Fibroblast of pulmonary artery (primary cell): ENCODE measurements at places on chromosomes 3 and 15.

GRCh38 chr3:136959599-136959998 lies 1.8 kb downstream of the IL20RB start:
- DNase-seq, result no peak

GRCh38 chr3:47910777-47911440 lies 105.3 kb downstream of the MAP4 start:
- DNase-seq, result peak; percentile 65

DNA sequence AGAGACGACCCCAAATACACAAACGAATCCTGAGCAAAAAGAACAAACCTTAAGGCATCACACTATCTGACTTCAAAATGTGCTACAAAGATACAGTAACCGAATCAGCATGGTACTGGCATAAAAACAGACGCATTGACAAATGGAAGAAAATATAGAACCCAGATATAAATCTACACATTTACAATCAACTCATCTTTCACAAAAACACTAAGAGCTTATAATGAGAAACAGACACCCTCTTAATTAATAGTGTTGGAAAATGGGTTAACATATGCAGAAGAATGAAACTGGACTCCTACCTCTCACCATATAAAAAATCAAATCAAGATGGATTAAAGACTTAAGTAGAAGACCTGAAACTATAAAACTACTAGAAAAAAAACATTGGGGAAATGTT lies 130.3 kb upstream of the DCBLD2 start:
- DNase-seq, result no peak

DNA sequence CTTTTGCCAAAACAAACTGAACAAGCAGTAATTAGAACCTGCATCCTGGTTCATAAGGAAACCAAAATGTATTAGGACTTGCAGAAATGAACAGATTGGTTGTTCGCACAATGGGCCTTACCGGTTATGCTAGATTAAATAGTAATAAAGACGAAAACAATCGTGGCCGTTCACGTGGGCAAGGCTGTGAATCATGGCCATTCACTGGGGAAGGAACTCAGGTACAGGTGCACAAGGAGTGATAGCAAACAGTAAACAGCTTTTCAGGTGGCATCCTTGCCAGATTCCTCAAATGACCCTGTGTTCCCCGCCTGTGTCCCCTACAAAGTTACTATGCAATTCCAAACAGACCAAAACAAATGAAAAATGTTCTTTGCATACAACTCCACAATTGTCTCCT lies 8.2 kb downstream of the LRIG1 start:
- no peak for DNase-seq

DNA sequence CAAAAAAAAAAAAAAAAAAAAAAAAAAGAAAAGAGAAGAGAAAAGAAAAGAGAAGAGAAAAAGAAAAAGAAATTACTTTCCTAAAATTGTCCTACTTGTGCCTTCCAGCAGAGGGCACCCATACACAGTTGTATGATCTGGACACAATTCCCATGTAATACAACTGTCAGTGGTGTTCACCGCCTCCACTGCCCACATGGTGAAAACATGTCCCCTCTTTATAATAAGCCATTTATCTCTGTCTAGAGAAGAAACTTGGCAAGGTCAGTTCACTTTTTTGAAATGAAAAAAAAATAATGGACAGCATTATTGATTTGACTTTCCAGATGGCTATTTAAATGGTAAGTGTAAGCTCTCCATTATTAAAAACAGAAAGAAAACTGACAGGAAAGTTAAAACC lies 459.4 kb downstream of the GBE1 start:
- DNase-seq, result peak; percentile 77

DNA sequence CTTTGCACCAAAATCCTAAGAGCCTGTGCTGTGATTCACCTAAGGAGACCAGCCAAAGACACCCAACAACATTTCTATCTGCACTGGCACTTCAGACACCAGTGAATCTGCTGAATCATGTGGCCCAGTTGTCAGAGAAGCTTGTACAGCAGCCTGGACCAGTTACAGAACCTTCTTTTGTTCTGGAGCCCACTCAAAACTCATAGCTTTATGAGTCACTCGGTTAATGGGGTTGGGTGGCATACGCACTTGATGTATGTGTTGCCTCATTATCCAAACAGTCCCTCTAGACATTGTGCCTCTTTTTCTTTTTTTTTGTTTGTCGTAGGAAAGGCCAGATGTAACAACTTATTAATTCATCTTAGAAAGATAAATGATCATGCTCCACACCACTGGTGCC lies 25.6 kb upstream of the GOLGA6L2 start:
- DNase-seq, result no peak

DNA sequence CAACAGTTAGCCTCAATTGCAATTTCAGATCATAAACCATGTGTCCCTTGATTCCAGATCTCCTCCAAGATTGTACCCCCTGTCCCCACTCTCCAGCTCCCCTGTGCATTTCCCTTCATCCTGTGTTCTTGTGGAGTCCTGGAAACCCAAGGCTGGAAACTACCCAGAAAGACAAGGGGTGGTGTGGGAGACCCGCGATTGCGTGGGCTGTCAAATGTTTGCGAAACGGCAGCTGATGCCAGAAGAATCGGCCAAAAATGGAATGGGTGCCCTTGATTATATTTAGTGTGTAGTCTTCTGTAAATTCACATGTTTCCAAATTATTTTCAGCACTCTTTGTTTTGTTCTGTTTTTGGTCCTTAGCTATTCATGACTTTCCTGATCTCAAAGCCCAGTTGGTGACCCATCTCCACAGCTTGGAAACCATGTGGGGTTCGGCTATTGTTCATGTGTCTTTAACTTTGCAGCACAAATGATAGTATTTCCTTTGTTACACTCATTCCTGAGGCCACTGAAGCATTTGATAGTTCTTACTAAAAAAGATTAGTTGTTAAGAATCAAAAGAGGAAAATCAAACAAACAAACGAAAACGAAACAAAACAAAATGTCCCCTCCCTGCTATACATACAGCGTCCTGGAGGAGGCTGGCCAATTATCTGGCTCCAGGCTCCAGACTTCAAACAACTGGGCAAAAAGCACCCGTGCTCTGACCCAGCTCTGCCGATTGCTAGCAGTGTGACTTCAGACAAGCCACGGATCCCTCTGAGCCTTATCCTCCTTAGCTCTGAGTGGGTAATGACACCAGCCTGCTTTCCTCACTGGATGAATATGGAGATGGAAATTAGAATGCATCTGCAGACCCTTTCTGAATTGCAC lies 120.9 kb downstream of the CACNA2D3 start:
- DNase-seq, result peak; percentile 52

DNA sequence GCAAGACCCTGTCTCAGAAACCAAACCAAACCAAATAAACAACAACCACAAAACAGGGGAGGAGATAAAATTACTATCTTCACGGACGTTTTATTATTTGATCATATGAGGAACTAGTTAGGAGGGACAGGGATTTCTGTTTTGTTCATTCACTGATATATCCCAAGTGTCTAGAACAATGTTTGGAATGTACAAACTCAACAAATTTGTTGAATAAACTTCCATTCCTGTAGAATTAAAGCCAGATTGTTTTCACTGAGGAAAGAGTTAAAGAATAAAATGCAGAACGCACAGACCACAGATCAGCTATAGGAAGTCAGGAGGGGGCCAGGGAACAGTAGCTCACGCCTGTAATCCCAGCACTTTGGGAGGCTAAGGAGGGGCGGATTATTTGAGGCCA lies 6.5 kb upstream of the STRC start:
- DNase-seq, result no peak

GRCh38 chr3:114974387-114974786 lies 172.7 kb downstream of the ZBTB20 start:
- no peak for DNase-seq

DNA sequence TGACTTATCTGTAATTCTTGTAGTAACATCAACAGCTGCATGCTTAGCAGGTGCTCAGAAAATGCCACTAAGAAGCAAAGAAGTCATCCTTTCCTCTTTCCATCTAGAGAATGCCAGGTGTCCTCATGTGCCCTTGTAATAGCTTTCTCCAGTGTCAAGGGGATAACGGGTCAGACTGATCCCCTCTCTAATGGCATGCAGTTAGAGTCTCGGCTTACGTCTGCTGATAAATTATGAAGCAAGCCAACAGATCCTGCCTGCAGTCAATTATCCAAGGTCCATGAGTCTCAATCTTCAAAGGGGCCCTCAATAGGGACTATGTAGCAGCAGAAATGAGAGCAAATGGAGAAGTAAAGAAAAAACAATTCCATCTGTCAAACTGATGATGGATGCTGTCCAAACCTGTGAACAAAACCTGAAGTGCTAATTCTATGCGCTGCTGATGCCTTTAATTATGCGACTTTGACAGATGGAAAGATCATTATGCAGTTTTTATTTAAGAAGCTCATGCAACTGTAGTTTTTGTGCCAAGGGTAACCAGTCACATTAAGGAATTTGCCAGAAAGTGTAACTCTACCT lies 162.8 kb upstream of the PEX5L start:
- DNase-seq, result no peak

DNA sequence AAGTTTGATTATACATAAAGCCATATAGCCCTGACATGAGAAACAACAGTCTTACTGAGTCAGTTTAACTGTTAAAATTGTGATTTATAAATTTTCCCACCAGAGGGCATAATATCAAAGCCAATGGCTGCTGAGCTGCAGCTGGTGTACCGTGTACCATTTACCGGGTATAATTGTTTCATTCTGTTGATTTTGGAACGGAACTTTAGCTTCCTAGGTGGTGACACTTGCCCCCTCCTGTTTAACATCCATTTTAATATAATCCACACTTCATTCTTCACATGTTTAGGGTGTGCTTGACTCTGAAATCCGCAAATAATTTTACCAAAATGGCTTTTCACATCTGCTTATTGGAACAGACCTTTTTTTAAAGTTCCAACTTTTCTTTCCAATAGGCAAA lies 72.8 kb downstream of the SLC9A9 start:
- peak; percentile 53 for DNase-seq

GRCh38 chr3:188394623-188395022 lies 240.7 kb downstream of the LPP start:
- no peak for DNase-seq

GRCh38 chr15:67880651-67881182 lies 40.9 kb upstream of the RNU6-1 start:
- DNase-seq, result peak; percentile 36

DNA sequence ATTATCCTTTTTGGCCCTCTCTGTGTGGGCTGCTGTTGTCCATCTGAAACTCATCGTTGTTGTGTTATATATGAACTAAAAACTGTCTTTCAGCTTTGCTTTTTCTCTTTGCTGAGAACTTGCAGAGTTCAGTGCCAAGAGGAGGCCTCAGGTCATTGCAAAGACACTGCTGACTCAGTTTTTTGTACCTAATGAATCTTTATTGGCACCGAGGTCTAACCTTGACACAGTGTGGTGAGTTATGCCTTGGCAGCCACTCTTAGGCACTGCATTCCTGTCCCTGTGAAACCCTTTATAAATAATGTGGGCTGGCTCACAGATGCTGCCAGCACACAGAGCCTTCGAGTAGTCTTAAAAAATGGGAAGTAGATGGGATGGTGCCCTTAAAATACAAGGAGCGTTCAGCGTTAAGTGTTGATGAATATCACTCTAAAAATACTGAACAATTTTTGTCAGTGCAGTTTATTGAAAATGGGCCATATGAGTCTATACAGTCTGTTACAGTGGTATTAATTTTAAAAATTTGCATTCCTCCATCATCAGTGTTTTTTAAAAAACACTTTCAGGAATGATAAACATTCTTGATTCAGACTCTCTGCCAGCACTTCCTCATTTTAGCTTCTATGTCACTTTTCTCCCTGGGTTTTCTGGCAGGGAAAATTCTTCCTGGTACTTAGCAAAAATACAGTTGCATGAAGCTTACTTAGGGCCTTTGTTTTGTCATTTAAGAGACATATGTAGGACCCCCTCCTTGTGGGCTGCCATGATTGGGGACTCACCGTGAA lies 234.1 kb downstream of the CACNA2D3 start:
- peak; percentile 31 for DNase-seq

- no peak for DNase-seq
Measured at GRCh38 chr15:22861161-22861560, 22.7 kb downstream of the NIPA2 start.

DNA sequence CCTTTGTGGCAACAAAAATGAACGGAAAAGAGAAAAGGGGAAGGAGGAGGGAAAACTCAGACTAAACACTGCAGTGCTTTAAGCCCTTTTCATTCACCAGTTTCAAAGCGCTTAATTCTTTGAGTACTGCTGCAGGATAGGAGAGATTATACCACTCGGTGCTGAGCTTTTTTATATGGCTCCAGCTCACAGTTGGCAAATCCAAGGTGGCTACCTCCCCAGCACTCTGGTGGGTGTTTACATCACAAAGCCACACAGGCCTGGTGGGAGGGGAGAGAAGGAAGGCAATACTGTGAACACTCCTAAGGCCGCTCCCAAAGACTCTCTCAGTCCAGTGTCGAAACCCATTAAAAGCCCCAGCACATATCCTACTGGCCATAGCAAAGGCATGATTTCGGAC lies 191.4 kb downstream of the STT3B start:
- no peak for DNase-seq

DNA sequence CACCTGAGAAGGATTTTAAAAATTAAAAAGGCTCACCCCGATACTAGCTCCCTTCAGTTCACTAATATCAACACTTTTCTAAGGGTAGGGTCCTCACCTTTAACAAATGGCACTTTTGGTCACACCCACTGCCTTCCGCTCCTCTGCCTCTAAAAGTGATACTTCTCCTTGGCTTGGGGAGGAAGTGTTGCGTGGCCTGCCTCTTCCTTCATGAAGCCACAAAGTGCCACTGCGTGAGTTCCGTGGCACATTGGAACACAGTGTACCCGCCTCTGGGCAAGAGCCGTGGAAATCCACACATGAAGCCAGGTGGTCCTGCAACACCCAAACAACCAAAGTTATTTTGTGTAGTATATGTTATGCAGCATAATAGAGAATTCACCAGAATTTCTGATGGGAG lies 3.9 kb downstream of the B4GALT4 start:
- DNase-seq, result no peak

DNA sequence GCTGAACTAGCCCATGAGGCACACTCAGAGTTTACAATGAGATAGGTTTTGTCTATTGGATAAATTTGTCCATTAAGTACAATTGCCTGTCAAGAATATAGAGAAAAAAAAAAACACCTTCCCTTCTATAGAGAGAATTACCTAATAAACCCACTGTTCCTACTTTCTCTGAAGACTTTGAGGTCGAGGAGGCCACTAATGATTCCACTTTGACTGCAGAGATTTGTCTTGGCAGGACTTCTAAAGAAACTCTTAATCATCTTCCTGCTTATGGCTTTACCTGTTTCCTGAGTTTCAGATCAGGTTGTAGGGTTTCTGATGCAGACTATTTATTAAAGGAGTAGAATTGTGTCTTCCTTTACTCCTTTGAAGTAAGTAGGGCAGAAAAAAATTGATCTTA lies 342.4 kb upstream of the KCNMB2 start:
- DNase-seq, result no peak

GRCh38 chr3:51434746-51435327 lies 43.8 kb downstream of the RBM15B start:
- peak; percentile 72 for DNase-seq
